Stimulated activated CD4-positive, alpha-beta T cell treated with anti-CD3 and anti-CD28 coated beads, Interleukin-1b, Interleukin-23, amount 100 ng/mL, for 1 hour (primary cell): ENCODE measurements at places on chromosomes 16 and 17.

DNA sequence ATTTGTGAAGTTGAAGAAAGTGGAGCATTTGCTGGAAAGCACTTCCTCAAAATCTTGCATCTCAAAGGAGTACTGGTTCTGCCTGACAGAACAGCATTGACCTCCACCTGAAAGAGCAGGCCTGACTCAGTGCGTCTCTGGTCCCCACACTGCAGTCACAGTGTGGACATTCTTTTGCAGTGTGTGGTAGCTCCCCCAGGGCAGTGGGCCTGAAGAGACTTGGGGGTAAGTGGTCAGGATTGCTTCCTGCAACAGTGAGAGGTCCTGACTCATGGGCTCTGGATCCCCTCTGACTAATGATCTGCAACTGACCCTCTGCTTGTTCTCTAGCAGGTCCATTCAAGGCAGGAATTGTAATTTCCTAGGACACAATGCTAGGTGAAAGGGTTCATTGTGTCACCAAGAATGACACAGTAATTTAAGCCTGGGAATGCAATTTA lies 204.9 kb upstream of the KCNJ16 start:
- no peak for DNase-seq

- no peak for DNase-seq
These were observed 211.4 kb upstream of the ERCC4 start for GRCh38 chr16:13708347-13709120.

DNA sequence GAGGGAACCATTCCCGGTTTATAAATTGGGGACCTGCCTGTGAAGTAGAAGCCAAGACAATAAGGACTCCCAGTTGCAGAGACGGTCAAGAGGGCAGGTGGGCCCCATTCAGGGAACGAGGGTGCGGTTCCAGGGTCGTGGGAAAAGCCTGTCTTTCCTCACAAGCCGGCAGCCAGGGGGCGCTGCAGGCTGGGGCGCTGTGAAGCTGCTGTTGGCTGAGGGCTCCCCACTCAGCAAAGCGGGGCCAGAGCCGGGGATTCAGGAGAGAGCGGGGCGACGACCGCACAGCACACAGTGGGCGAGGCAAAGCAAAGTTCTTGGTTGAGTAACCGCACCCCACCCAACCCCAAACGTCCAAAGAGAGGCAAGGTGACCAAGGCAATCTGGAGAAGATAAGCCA lies 24.9 kb downstream of the CDRT15 start:
- no peak for DNase-seq

- DNase-seq: no peak
These were observed 516.2 kb downstream of the HAPSTR1 start for GRCh38 chr16:9607515-9608230.

- DNase-seq: no peak
These were observed 52.5 kb downstream of the LITAF start for GRCh38 chr16:11534262-11534661.

DNA sequence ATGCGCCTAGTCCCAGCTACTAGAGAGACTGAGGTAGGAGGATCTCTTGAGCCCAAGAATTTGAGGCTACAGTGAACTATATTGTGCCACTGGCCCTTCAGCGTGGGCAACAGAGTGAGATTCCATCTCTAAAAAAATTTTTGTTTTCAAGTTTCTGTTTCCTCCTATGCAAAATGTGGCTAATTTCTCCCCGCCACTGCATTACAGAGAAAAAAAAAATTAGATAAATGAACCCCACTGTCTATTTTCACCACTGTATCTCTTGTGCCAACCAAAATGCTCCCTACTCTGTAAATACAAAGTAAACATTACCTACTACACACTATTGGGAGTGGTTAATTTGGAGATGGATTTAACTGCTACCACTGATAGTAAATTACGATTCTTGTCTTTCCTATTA lies 2.0 kb downstream of the MARF1 start:
- DNase-seq: no peak

GRCh38 chr17:59154292-59154720 lies 680 bp downstream of the SKA2 start:
- DNase-seq: no peak

DNA sequence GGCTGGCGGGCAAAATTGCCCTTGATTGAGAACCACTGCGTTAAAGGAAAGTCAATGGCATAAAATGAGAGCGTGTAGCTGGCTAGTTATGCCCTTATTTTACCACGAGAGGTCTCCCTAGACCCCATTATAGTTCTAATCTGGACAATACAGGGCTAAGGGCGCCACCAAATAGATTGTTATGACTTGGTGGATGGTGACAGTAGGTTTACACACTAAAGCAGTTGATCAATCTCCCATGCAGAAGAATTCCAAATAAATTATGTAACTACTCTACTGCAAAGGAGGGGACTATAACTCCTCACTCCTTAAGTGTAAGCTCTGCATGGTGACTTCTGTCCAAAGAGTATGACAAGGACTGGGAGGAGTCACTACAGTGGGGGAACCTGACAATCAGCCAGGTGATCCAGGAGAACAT lies 20.4 kb upstream of the YPEL2 start:
- DNase-seq: no peak

DNA sequence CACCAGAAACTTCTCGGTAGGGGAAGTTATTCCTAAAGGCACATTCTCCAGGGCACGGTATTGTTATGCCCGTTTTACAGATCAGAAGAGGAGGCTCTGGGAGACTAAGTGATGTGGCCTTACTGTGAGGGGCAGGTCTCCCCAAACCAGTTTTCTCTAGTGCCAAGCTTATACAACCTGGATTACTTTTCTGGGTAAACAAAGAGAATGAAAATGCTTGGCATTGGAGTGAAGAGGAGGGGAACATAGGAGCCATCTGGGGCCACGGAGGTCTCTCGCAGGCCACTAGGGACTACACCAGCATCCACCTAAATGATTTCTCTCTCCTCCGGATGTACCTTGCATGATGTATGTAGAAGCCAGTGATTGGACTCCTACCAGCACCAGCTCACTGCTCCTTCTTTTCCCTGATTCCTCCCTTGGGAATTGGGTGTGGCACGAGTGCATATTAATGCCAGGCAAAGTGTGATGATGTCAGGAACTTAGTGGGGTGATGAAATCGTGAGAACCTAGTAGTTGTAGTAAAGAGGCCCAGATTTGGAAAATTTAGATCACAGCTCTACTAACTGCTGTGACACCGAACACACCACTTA lies 674 bp downstream of the TOM1L1 start:
- no peak for DNase-seq

GRCh38 chr16:69939821-69940585 lies 11.1 kb upstream of the CLEC18A start:
- DNase-seq: no peak

GRCh38 chr17:6153375-6153774 lies 83.2 kb downstream of the WSCD1 start:
- no peak for DNase-seq

DNA sequence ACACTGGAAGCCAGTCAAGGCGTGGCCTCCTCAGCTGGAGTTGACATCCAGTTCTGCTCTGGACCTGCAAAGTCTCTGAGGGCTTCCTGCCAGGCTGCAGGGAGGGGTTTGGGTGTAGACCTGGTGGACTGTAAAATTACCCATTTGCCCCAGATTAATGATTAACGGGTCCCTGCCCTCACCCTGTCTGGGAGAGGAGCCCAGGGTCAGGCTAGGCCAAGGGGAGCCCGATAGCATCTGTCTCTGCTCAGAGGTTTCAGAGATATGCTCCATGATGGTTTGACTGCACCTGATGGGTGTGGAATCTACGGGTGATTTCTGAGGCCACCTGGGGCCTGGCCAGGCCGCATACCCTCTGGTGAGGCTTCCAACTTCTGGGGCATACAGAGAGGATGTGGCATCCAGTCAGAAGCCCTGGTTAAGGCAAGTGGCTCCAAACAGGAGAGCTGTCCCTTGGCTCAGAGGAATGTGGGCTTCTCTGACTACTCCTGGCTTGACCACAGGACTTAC lies 11.2 kb downstream of the PPY start:
- no peak for DNase-seq

DNA sequence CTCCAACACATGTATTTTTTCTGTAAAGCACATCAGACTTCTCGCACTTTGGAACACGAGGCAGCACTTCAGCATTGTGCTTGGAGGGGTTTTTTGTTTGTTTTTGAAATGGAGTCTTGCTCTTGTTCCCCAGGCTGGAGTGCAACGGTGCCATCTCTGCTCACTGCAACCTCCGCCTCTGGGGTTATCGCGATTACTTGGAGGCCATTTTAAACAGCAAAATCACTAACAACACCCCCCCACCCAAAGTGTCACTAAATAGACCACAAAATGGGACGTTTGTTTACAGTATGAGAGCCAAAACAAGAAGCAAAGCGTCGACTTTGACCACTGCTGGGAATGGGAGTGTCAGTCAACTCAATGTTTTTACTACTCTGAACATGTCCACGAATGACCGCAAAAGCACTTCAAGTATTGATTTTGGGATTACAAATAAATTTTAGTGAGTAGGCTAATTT lies 9.0 kb upstream of the C16orf87 start:
- no peak for DNase-seq

GRCh38 chr17:79797492-79798298 lies 818 bp upstream of the CBX8 start:
- no peak for DNase-seq

GRCh38 chr16:67346341-67346740 lies 19.7 kb downstream of the LRRC36 start:
- no peak for DNase-seq

GRCh38 chr16:19166500-19166899 lies 1.5 kb upstream of the SYT17 start:
- DNase-seq: no peak

DNA sequence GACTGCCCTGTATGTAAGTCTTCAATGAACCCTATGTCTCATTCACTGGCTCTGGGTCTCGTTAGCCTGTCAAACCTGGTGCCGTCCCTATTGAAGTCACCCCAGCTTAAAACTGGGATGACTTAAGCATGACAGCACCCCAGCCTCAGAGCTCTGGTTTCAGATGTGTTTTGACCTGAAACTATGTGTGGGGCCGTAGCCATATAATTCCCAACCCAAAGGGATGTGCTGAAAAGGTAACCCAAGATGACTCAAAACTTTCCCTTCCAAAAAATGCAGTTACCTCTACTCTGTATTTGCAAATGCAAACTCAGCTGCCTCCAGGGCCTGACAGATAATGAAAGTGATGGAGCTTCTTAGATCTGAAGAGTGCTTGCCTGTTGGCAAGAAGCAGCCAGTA lies 478.3 kb upstream of the ERCC4 start:
- no peak for DNase-seq

DNA sequence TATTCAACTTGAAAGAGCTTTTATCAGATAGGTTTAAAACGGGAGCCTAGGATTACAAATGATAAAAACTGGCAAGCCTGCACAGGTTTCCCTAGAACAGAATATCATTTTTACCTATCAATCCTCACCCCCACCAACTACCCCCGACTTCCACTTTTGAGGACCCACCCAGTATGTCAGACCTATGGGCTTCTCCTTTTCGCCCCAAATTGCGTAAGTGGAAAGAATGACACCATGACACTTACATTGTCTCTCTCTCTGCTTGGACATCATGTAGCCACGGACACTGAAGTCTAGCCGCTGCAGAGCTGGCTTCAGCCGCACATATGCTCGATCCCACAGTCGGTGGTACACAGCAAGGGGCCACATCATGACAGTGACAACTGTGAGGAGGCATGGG lies 7.4 kb upstream of the PSMC3IP start:
- DNase-seq: no peak

GRCh38 chr17:6306820-6307219 lies 128.1 kb downstream of the AIPL1 start:
- DNase-seq: no peak

DNA sequence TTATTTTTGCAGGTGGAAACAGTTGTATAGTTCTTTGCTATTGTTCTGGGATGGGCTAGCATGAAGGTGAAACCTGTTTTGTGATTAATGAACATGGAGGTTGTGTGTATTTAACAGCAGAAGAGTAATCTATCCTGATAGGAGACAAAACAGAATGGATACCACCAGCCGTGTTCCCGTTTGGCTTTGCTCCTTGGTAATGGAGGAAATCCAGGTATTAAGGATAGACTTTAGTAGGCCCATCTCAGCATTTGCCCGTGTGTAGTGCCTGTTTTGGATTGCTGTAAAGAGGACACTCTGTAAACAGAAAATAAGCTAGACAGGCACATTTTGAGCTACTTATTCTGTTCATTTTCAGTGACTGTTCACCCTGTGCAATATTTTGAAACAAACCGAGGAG lies 215.1 kb downstream of the RBFOX1 start:
- no peak for DNase-seq

GRCh38 chr16:11424118-11424460 lies 78.8 kb downstream of the RMI2 start:
- DNase-seq: no peak

- no peak for DNase-seq
These were observed 53.2 kb downstream of the AMFR start for GRCh38 chr16:56372013-56372634.

DNA sequence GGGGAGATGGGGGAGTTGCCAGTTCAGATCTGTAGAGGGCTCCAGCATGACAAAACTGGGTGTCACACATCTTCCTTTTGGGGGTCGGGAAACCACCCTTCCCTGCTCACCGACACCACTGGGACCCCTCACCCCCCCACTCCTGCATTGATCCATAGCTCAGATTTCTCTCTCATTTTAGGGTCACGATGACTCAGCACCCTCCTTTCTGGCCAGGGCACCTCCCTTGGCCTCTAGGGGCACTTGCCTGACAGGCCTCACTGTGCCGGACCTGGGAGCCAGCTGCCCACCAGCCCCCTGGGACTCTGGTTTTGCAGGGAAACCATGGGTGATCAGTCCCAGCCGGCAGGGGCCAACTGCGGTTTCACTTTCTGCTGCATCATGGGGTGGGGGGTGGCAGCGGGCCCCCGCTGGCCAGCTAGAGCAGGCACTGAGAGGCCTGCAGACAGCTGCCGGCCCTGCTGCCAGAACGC lies 239.4 kb downstream of the MRTFB start:
- DNase-seq: no peak

DNA sequence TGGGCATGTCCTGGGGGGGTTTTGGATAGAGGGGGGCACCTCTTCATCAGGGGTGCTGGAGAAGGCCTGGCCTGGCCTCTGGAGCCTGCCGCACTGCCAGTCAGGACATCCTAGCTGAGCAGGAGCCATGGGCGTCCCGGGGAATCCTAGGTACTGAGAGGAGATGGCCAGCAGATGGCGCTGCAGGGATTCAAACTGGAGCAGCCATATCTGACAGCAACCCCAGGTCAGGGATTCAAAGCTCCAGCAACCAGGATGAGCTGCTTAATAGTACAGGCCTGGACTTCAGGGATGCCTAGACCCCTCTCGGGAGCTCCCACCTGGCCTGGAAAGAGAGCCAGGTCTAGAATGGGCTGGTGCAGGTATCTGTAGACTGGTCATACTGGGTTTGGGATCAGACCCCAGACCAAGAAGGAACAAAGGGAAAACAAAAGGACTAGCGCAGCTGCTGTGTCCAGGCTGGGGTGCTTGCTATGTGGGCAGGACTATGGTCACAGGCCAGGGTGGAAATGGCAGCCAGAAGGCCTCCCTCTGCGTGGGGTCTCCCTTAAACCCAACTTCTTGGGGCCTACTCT lies 306.9 kb upstream of the RBFOX1 start:
- no peak for DNase-seq

GRCh38 chr16:31192856-31193642 lies 9.5 kb downstream of the PYCARD start:
- no peak for DNase-seq

GRCh38 chr17:10081571-10082169 lies 116.7 kb downstream of the GAS7 start:
- DNase-seq: no peak

GRCh38 chr16:81403601-81404391 lies 40.8 kb upstream of the CMIP start:
- peak; percentile 49 for DNase-seq

GRCh38 chr17:21397341-21398190 lies 21.4 kb downstream of the KCNJ12 start:
- no peak for DNase-seq
